ENCODE measurements at places on chromosomes 5 and 9.

DNA sequence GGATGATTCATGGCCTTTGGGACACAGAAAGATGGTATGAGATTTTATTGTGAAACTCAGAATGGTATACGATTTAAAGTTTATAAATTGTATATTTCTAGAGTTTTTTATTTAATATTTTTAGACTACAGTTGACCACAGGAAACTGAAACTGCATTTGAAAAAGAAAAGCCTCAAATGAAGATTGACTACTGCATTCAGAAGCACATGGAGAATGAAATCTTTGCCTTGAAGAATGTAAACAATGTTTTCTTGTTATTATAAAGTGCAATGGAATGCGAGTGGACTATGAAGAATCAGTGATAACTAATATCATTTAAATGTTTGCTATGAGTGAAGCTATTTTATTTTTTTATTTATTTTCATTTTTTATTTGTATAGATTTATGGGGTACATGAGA is 169.1 kb upstream of the CDH18 start:
- no peak for DNase-seq

GRCh38 chr9:10562581-10563343 is 50.0 kb downstream of the PTPRD start:
- DNase-seq, result no peak

DNA sequence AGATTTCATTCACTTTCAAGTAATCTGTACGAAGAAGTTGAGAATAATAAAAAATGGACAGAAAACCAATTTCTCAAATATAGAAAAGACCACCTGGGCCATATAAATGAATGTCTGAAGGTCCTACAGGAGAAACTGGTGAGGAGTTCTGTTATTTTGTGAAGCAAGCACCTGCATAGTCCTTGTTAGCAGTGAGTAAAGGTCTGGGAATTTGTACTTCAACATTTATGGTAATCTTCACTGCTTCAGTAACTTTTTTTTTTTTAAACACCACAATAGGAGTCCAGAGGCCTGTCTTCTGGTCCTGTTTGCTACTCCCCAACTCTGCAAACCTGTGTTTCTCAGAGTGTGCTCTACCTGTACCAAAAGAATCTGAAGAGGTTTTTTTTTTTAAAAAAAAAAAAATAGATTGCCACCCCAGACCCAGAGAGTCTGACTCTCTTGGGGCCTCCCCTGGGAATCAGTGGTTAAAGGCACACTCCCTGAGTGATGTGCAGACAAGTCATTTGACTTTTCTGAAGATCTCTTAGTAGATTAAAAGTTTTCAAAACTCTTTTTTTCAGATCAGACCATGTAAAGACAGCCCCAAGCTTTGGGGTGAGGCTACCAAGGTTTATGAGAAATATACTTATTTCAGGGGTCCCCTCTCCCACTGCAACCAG is 55.5 kb downstream of the FAM81B start:
- DNase-seq, result no peak

DNA sequence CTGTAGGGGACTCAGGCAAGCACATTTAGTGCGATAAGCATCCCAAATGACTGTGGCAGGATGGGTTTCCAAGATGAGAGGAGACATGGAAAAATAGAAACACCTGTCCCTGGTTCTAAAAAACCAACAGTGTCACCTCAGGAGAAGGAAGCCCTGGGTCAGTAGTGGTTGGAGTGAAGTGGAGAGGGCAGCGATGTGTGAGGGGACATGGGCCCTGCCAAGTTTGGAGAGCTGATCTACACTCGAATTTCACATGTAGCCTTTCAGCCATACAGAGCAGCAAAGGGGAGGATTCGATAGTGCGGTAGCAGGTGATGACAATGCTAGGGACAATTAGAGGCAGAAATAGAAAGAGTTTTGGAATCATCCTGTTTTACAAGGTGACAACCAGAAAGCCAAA is 32.6 kb upstream of the LHX2 start:
- DNase-seq, result no peak

GRCh38 chr5:52759331-52759730 is 28.4 kb upstream of the ITGA1 start:
- no peak for DNase-seq

DNA sequence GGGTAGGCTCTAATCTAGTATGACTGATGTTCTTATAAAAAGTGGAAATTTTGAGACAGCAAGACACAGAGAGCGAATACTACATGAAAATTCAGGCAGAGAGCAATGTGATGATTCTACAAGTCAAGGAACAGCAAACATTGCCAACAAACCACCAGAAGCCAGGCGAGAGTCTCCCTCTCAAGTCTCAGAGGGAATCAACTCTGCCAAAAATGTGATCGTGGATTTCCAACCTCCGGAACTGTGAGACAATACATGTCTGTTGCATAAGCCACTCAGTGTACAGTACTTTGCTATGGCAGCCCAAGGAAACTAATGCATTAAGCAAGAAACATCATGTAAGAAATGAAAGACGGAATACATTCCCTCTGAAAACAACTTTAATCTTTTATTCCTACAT is 52.1 kb upstream of the CCNG1 start:
- no peak for DNase-seq

DNA sequence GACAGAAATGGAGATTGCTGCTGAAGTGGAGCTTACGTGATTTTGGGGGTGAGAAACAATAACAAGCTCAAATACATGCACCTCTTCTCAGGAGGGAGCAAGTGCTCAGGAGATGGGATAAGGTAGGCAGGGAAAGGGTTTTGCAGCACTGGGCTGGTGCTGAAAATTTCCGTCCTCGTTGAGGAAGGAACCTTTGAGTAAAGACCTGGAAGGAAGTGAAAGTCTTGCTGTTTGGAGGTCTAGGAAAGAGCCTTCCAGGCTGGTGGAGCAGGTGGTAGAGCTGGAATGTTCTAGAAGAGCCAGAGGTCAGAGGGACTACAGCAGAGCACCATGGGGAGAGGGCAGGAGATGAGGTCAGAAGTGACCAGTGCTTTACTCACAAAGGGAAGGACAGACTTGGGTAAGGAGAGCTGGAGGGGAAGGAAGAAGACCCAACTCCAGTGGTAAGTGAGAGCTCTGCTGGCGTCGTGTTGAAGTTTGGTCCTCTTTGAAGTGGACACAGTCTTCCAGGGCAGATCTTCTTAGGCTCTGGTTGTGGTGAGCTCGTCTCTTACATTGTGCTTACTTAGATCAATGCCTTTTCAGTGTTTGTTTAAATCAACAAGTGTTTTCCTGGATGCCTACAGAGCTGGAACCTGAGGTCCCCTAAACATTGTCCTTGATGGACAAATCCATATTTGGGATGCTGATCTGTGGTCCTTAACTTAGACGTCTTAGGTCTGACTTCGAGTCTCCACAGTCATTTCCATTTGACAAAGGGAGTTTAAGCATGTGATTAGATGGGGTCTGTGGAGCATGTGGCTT is 21.0 kb downstream of the ANKRD33B start:
- no peak for DNase-seq

GRCh38 chr5:72464071-72464470 is 43.1 kb downstream of the ZNF366 start:
- no peak for DNase-seq

- DNase-seq, result no peak
Observed at GRCh38 chr9:124248960-124249359, 8.8 kb upstream of the NEK6 start.

GRCh38 chr9:95954940-95955339 is 79.4 kb downstream of the ERCC6L2 start:
- no peak for DNase-seq

GRCh38 chr5:9456435-9457042 is 89.3 kb downstream of the SEMA5A start:
- no peak for DNase-seq

DNA sequence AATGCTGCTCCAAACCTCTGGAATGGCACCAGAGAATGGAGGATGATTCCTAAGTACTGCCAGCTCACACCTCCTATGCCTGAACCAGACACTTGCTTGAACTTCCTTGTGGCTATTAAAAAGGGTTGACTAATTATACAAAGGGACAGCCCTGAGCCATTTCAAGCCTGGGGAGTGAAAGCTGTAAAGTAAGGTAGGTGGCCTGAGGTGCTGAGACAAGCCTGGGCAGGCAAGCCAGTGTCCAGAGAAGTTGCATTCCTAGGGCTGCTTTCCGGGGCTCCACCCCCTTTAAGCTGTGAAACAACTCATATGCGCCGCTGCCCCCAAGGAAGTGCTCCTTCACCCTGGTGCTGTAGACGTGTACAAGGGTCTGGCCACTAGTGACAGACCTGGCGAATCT is 79.9 kb upstream of the SLC1A3 start:
- DNase-seq, result no peak

DNA sequence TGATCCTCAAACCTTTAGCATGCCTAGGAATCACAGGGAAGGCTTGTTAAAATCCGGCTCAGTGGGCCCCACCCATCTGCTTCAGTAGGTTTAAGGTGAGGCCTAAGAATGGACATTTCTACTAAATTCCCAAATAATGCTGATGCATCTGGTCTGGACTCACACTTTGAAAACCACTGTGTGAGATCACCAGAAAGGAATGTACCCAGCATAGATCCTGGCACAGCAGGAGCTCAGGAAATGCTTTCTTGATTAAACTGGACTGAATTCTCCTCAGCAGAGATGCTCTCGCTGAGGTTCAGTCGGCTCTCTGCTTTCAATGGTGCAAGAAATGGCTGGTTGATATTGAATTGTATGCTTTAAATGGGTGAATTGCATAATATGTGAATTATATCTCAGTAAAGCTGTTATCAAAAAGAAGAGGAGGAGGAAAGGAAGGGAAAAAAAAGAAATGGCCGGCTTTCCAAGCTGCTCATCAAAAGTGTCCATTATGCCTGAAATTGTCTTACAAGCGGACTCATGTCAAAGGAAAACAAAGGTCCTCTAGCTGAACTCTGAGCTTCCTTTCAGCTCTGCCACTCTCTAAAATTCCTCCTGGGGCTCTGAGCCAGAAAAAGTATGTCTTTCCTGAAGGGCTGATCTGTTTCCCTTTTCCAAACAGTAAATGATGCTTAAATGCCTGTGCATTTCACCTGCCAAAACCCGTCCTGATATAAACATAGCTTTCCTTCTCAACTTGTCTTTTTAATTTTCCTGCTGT is 77.6 kb upstream of the SAP30L start:
- no peak for DNase-seq

DNA sequence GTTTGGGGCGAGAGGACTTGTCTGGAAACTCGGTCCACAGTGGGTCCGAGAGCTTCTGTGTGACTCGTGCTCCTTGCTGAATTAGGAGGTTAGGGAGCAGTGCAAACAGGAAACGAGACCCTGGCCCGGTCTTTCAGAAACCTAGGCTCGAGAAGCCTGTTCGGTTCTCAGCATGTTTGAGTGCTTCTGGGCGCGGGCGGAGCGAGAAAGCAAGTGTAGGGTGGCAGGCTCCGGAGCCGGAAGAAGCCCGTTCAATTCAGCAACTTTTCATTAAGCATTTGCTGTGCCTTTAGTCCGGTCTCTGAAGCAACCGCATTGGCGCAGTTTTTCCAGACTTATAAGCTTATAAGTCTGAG is 547 bp downstream of the CLTA start:
- peak; percentile 27 for DNase-seq

GRCh38 chr9:130425741-130426466 is 18.9 kb upstream of the ASS1 start:
- no peak for DNase-seq

- DNase-seq, result no peak
Observed at GRCh38 chr5:74187757-74188156, 452.8 kb downstream of the ENC1 start.

DNA sequence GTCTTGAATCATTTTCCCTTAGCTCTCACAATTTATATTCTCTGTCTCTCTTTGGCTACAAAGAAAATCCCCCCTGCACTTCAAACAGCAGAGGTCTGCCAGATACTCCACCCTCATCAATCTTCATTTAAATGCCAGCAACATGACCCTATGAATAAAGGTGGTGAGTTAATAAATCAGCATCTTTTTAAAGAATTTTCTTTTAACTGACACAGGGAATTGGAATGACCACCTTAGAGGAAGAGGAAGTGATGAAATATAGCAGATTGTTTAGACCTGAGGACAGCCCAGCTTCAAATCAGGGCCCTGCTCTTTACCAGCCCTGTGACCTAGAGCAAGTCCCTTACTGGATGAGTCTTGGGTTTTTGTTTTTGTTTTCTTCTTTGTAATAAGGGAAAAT is 223.1 kb upstream of the PAPPA start:
- DNase-seq, result no peak
